ENCODE measurements at places on chromosomes 3 and 15.

DNA sequence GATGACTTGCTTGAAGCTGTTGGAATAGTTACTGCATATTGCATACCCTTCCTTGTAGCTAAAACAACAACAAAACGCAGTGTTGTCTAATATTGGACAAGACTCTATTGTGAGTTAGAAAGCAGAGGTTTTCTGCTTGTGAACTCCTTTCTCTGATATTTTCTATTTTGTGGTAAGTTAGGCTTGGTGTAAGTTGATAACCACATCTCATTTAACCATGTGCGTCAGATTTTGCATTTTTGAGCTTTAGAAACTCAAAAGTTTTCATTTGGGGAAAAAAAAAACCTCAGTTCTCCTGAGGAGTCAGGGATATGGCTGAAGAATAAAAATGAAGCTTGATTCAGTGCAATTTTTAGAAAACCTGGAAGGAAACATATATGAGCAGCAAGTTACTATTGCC, 1.5 kb downstream of the ARIH1 start:
- DNase-seq, result no peak

DNA sequence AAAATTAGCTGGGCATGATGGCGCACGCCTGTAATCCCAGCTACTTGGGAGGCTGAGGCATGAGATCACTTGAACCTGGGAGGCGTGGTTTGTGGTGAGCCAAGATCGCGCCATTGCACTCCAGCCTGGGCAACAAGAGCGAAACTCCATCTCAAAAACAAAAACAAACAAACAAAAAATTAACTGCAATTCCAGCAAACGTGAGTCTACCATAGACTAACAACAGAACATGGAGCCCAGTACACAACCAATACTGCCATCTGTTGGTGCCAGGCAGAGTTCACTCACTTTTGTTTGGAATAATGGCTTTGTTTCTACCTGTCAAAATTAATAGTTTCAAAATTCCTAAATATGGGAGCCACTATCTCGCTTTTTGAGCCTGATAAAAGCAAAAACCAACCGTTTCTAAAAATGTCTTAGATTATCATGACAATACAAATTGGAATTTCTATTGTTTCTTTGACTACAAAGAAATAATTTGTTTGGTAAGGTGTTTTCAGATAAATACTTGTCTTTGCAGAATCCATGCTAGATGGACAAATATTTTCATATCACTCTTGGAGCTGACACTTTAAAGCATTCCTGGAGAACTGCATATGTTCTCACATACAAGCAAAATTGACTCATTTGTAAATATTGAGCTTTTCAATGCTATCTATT, 45.0 kb downstream of the GPR176 start:
- DNase-seq, result peak; percentile 42

- no peak for DNase-seq
Measured at GRCh38 chr15:71760852-71761251, 49.5 kb upstream of the NR2E3 start.

DNA sequence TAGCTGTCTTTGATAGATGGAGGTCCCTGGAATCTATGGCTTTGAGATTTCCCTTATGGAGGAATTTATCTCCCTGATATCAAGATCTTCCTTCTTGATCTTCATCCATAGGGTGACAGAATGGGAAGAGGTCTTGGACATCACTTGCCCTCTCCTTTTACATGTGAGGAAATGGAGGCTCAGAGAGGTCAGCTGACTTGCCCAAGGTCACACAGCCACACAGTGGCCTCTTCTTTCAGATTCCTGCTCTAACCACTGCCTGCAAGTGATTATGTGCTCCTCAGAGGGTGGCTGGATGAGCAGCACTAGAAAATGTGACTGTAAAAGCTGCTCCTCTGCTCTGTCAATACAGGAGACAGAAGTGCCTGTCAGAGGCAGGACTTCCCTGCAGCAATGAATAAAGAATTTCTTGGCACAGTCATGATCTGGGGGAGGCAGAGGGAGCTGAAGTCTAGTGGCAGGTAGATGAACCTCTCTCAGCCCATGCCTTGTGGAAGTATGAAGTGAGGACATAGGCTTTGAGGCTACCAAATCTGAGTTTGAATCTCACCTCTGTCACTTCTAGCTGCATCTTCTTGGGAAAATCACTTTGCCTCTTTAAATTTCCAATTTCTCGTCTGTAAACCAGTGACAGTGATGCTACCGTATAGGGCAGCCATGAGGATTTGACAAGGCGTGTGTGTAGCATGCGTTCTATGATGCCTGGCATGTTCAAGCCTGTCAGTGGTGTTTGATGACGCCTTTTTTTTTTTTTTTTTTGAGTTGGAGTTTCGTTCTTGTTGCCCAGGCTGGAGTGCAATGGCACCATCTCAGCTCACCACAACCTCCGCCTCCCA, 12.0 kb downstream of the SSUH2 start:
- DNase-seq, result no peak

DNA sequence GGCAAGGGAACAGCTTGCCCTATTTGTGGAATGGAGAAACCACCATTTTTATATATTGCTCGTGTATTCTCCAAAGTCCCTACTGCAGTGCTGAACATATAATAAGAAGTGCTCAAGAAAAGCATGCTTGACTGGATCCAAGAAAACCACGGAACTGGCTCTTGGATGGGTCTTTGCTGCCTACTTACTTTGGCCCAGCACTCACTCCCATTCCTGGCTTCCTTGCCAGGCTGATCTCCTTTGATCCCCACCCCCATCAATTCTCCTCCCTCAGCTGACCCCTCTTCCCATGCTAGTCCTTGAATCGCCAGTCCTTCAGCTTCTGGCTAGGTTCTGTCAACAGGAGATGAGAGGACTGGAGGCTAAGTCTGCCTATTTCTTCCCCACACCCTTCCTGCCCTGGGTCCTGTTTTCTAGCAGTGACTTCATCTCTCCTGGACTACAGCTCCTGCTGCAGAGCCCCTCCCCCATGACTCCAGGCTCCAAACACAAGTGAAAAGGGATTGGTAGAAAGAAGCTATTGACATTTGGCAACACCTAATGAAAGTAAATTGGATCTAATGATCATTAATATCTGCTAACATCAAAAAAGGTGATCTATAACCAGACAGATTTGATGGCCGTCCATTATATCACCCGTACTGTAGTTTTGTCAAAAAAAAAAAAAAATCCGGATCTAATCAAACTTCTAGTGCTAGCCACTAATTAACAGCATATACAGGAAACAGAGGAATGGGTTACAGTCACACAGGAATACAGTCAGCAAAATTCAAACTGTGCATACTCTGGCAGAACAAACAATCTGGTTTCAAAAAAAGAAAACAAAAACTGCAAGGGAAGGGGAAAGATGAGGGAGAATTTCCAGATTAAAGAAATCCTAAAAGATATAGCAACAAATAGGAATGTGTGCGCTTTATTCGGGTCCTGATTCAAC, 7.8 kb downstream of the FAM240A start:
- DNase-seq, result no peak

- no peak for DNase-seq
Measured at GRCh38 chr3:11718637-11719405, 75.1 kb upstream of the VGLL4 start.

DNA sequence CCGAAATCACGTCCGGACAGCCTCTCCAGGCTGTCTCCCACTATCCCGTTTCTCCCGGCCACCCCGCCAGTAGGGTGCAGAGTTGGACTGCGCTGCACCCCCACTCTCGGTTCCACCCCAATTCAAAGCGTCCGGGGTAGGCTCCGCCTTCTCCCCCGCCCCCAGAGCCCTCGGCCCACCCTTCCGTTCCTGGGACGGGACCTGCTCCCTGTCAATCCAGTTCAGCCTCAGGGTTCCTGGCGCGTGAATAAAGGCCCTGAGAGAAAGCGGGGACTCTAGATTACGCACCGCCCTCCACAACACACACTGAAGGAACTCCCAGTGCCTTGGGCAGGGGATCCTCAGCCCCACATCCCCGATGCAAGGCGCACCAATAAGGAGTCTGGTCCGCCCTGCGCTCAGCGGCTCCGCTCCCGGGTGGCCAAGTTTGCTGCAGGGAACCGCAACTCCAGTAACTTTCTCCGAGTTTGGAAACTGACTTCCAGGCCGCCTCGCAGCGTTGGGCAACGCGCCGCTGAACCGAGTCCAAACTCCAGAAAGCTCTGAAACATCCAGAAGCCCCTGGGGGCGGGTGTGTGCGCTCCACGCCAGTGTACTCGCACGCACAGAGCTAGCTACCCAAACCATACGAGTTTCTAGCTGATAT, 1.9 kb downstream of the ADAMTS9 start:
- peak; percentile 71 for DNase-seq

DNA sequence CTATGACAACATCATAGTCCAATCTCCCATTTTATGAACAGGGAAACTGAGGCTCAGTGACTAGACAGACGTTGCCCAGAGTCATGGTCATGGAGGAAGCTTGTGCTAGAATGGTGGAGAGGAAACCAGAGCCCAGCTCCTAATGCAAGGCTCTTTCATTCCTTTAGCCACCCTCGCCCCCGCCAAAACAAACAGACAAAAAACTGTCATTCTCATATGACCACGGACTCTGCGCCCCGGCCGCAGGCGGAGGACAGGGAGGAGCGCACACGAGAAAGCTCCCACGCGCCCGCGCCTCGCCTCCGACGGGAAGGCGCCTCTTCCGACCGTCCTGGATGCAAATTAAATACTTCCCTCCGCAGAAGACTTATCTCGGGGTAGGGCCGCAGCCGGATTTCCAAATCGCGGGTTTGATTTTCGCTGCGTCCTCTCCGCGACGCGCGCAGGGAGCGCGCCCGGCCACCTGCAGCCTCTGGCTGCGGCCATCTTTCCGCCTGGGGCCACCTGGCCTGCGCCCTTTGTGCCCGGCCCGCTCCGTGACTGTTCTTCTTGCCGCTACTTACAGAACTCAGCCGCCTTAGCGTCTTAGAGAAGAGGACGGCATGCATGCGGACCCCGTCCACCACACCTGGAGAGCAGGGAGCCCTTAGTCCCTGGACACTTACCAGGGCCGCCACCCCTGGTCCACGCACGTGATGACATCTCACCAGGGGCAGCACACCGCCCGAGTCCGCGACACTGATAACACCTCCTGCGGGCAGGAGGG, 670 bp upstream of the ATP13A3 start:
- DNase-seq, result no peak

DNA sequence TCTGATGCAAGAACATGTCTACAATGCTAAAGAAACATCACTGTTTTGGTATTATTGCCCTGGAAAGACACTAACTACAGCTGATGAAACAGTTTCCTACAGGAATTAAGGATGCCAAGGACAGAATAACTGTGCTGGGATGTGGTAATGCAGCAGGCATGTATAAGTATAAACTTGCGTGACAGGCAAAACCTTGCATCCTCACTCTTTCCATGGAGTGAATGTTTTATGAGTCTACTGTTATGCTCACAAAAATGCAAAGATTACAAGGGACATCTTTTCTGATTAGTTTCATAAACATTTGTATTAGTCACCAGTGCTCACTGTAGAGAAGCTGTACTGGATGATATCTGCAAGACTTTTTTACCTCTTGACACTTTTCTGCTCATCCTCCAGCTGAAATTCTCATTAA, 143.6 kb downstream of the NAALADL2 start:
- DNase-seq, result no peak

GRCh38 chr3:79514069-79514468, 253.7 kb downstream of the ROBO1 start:
- no peak for DNase-seq

DNA sequence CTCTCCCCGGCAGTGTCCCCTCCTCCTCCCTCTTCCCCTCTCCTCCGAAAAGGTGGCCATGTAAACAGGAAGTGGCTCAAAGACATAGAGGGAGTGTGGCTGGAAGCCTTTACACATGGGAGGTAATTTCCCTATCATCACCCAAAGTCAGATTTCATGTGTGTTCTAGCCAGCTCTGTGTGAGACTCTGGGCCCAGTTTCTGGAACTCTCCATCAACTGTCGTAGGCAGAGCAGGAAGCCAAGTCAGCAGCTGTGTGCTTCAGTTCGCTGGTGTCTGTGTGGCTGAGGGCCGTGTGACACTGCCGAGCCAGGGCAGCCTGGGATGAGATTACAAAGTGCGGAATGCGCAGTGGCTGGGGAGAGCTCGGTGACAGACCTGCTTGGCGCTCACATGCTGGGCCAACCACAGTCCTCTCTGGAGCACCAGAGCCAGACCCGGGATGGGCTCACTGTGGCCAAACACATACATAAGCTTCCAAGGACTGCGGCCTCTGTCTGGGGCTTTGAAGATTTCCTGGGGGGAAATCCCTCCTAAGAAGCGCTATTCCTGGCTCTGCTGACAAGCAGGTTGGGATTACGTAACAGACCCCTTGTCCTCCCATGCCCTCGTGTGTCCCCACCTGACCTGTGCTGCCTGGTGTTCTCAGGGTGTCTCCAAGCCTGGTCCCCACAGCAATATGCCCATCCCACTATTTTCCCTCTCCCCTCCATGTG, 50.7 kb downstream of the UMPS start:
- DNase-seq, result no peak

GRCh38 chr3:195394024-195394423, 48.8 kb downstream of the ACAP2 start:
- no peak for DNase-seq
